ENCODE measurements at places on chromosomes 2 and 18.

GRCh38 chr2:98205889-98206288 is 118.9 kb downstream of the VWA3B start:
- no peak for DNase-seq

DNA sequence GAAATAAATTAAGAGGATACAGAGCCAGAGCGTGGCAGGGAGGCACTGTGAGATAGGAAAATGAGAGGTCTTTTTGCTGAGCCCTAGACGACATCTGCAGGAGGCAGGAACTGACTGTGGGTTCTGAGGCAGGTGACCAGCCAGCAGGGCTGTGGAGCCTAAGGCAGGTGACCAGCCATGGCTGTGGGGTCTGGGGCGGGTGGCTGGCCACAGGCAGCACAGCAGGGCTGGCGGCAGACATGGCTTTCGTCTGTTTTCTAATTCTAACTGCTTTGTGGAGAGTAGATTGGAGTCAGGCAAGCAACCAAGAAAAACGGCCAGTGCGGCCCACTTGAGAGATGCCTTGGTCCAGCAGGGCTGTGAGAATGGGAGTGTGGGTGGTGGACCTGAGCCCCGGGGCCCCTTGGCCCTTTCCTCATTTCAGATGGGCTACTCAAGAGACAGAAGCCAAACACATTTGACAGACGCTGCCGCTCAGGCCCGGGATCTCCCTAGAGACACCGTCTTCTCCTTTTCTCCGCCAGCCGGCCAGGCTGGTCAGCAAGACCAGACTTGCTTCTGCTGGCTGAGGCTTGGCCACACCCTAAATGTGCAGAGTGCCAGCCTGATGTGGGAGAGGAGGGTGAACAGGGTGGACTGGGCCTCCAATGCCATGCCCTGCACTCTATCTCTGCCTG is 19.7 kb upstream of the GNAL start:
- no peak for DNase-seq

DNA sequence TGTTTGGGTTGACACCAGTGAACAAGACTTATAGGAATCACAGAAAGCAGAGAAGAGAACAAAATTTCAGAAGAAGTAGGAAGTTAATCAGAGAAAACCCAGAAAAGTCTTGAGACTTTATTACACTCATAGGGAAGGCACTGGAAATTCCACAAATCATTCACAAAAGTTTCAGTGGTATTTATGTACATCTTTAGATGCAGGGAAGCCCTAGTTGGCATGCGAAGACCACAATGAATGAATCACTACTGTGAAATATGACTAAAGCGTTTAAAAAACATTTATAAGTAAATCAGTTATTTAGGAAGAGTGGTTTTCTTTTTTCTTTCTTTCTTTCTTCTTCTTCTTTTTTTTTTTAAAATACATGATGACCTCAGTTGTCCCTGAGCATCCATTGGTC is 105.1 kb downstream of the NUP35 start:
- DNase-seq, result no peak

GRCh38 chr2:76316691-76317090 is 606.0 kb upstream of the GCFC2 start:
- no peak for DNase-seq

- no peak for DNase-seq
Measured at GRCh38 chr18:58977223-58977622, 112.5 kb downstream of the ZNF532 start.

- no peak for DNase-seq
Measured at GRCh38 chr2:129721846-129722245, 257.6 kb upstream of the RAB6C start.

DNA sequence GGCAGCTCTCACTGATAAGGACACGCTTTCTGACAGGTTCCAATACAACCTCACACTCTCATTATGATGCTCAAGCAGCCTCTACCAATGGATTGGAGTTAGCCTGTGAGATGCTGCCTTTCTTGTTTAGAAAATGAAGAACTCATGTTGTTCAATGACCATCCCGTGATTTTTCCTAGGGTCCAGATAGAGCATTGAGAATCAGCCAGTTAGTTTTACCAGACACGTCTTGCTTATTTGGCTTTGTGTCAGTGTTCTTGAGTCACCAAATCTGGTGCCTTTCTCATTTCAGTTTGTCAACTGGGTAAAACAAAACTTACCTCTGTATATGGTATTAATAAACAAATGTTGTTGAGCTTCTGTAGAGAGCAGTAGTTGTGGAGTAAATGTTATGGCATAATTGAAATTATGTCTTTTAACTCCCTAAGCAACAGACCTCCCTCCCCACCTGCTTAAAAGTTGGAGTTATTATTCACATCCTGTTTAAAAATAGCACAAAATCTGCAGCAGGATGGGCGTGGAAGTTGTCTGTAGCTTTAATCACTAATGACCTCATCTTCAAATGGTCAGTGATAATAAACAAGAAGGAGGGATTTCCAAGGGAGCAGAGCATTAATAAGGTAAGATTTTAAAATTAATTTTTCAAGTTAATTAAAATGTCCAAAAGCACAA is 167.3 kb downstream of the HRH4 start:
- no peak for DNase-seq

- DNase-seq, result no peak
Measured at GRCh38 chr18:46040033-46040746, 31.9 kb downstream of the PSTPIP2 start.

GRCh38 chr2:177712462-177712861 is 319.9 kb downstream of the AGPS start:
- DNase-seq, result no peak

GRCh38 chr2:61460163-61460562 is 10.7 kb downstream of the USP34 start:
- DNase-seq, result no peak

GRCh38 chr2:61450144-61450543 is 20.7 kb downstream of the USP34 start:
- no peak for DNase-seq

DNA sequence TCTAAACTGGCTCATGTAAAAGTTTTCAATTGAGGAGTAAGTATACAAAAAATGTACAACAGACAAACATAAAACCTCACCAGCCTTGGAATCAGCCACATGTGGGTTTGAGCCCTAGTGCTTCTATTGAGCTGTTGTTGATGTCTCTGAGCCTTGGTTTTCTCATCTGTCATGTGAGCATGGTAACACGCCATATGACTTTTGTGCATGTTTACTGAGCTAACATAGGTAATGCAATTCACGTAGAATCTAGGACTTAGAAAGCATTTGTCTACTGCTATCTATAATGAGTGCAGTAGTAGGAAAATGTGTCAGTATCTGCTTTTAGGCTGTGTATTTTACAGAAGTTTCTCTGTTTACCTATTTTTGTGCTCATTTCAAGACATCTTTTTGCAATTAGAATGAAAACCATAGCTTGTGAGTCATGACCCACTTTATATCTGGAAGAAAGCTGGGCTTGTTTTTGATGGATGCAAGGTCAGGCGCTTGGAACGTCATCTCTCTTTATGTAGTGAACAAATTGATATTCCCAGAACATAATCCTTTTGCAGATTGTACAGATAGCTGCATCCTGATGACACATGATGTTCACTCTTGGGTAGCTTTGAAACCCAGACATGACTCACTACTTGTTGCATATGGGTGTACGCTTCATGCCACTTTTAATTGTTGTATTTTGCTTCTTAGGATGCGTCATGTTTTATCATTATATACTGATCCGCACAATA is 94.3 kb downstream of the RNF144A start:
- no peak for DNase-seq

DNA sequence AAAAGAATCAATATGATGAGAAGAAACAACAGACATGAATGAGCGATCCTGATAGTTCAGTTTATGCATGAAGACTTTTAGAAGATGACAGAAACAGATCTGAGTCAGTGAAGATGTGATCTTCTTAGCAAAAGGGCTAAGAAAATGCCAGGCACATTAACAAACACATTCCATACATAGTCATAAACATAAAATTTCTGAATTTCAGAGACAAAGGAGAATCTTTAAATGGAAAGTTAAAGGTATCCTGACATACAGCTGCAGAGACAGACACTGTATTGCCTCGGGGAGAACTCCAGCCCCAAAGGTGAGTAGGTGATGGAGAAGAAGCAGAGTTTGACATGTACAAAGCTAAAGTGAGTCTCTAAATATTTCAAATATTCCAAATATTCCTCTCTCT is 40.6 kb upstream of the FN1 start:
- no peak for DNase-seq

DNA sequence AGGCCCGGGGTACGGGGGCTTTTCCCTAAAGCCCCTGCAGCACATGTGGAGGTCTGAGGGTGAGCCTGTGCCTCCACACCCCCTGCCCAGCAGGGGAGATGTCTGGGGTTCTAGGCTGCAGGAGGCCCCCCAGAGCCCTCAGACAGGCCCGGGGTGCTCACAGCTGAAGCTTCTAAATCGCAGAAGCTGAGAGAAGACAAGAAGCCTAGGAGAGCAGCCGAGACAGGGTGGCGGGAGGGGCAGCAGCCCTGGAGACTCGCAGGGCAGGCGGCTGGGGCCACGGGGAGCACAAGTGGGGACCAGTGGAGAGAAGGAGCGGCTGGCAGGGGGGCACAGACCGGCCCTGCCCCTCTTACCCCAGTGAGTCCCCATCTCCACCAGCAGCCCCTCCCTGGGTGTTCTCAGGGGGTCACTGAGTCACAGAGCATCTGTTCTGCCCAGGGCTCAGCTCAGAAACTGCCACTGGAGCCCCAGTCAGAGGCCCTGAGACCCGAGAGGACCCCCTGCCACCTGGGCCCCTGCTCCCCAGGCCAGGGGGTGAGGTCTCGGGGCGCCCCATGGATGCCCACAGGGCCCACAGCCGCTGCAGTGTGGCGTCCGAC is 26.1 kb downstream of the GPC1 start:
- DNase-seq, result no peak

GRCh38 chr2:180191432-180192124 is 184.5 kb upstream of the CWC22 start:
- no peak for DNase-seq

DNA sequence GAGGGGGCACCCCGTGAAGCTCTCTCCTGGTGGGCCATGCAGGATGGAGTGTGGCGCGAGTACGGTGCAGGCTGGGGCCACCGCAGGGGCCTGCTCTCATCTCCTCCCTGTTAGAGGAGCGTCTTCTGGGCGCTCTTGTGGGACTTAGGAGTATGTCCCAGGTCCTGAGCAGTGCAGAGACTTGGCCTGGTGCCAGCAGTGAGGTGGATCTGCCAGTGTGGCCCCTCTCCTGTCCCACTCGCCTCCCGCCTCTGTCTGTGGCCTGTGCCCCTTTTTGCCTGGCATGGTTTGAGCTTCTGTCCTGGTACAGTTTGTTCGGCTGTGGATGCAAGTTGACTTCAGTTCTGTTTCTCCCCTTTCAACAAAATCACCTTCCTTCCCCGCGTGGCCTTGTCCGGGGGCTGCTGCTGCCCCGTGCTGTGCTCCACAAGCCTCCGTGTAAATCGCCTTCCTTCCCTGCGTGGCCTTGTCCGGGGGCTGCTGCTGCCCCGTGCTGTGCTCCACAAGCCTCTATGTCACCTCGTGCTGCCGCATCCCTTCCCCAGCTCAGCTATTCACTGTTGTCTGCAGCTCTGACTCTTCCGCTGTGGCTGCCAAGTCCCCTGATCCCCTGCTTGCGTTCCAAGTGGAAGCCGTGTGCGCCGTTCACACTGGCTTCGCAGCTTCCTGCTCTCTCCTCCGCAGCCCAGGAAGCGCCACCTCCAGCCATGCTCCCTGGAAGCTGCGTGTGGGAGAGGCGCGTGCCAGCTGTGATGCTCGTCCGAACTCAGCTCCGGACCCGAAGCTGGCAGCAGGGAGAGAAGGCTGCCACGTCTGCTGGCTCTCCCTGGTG is 13.7 kb downstream of the LDLRAD4 start:
- no peak for DNase-seq

DNA sequence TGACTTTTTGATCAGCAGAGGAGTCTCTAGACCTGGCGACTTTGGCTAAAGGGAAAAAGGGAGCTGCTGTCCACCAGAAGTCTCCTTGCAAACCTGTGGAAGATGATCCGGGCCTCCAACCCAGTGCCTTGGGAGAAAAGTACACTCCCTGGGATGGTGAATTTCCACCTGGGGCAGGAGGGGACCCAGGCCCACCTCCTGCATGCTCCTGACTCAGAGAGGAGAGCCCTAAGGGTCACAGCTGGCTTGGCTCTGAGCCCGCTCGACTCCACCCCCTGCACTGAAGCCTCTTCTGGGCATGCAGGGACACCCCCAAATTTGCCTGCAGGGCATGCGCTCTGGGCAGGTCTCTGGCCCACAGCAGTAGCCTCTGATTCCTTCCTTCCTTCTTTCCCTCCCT is 66.5 kb downstream of the PDCL3 start:
- DNase-seq, result no peak

DNA sequence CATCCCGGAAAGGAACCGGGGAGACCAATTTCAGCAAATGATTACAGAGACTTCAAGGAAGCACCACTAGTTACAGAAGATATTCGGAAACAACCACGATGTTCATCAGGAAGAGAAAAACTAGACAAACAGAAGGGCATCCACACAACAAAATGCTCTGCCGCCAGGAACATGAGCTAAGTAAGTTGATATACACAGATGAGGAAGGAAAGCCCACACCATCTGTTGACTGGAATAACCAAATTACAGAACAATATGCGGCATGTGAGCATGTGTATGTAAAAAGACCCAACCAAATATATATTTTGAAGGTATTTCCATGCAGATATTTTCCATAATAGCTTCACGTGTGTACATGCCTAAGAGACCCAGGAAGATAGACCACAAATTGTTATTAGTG is 47.0 kb downstream of the ACKR3 start:
- DNase-seq, result no peak

DNA sequence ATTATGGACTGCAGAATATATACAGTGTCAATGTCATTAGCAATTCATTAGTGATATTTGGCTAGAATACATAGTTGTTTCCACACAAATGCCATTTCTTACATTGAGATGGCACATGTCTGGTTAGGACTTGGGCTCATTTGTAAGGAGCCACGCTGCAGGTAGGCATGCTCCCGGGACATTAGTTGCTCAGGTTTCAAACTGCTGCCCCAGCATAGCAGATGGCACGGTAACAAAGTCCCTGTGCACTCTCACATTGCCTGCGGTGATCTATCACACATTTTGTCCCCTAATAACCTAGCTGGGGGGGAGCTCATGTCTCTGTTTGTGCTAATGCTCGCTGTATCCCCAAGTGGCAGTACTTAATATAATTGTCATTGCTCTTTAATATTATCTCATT is 185.1 kb downstream of the NEDD4L start:
- DNase-seq, result no peak

- DNase-seq, result no peak
Measured at GRCh38 chr2:10264506-10265328, 38.0 kb upstream of the HPCAL1 start.
